Frontal cortex (tissue), 4 donors: ENCODE measurements at places on chromosomes 1 and 21. TPM values are rescaled to one million over a fixed set of nuclear protein-coding genes. Genes with fewer than 3 reads are reported as not detected.

The GJC2 gene
- total RNA-seq, result 0.82 TPM

The ISG20L2 gene
- 7.3 TPM for total RNA-seq

The SNAP47 gene
- total RNA-seq, result 70.5 TPM

The EFNA3 gene
- 9.8 TPM for total RNA-seq

The PTGFR gene
- total RNA-seq, result 7.7 TPM

The LY9 gene
- total RNA-seq, result not detected

The TRPM2 gene
- 1.6 TPM for total RNA-seq

The TENT5C gene
- total RNA-seq, result 4.9 TPM

The RXFP4 gene
- not detected for total RNA-seq

The CRYAA gene
- total RNA-seq, result not detected

The PER3 gene
- total RNA-seq, result 3.7 TPM

The STPG1 gene
- total RNA-seq, result 2.9 TPM

The HTR6 gene
- total RNA-seq, result 0.41 TPM

The PADI2 gene
- total RNA-seq, result 0.41 TPM

The TOE1 gene
- total RNA-seq, result 7.3 TPM

The IL6R gene
- 3.3 TPM for total RNA-seq

The UMODL1 gene
- not detected for total RNA-seq

The LIN28A gene
- total RNA-seq, result not detected

The FAM72C gene
- 1.2 TPM for total RNA-seq

The AIRE gene
- 0.41 TPM for total RNA-seq

The RGS1 gene
- 6.5 TPM for total RNA-seq

The CDC42SE1 gene
- 31.0 TPM for total RNA-seq

The GIPC2 gene
- 0.41 TPM for total RNA-seq

The OR2W3 gene
- total RNA-seq, result 2.9 TPM

The SOX13 gene
- 1.6 TPM for total RNA-seq

The MYOG gene
- under 0.01 TPM for total RNA-seq

The GJA5 gene
- total RNA-seq, result 1.6 TPM

The SLAMF7 gene
- total RNA-seq, result not detected

The FAM163A gene
- 0.41 TPM for total RNA-seq

The TPTE gene
- total RNA-seq, result not detected

The SFN gene
- total RNA-seq, result under 0.01 TPM

The DYRK3 gene
- total RNA-seq, result 14.7 TPM

The CCDC27 gene
- total RNA-seq, result not detected

The CCDC17 gene
- total RNA-seq, result 0.41 TPM

The BCAR3 gene
- 4.1 TPM for total RNA-seq

The EMC1 gene
- total RNA-seq, result 75.0 TPM

The PPIAL4G gene
- 0.41 TPM for total RNA-seq

The HAO2 gene
- under 0.01 TPM for total RNA-seq

The SLC35F3 gene
- 2.4 TPM for total RNA-seq

The RGSL1 gene
- total RNA-seq, result 0.82 TPM

The C1orf53 gene
- 2.4 TPM for total RNA-seq

The S100A9 gene
- total RNA-seq, result 28.9 TPM

The SPRR2A gene
- total RNA-seq, result not detected

The C1orf52 gene
- 27.7 TPM for total RNA-seq

The OVAAL gene
- not detected for total RNA-seq

The SSX2IP gene
- 58.7 TPM for total RNA-seq
